HCEC 1CT (cell line): ENCODE measurements at places on chromosomes 13 and 19.

- DNase-seq = no peak
Measured at GRCh38 chr13:26780411-26780810, 19.8 kb upstream of the GPR12 start.

- DNase-seq = no peak
Measured at GRCh38 chr19:29610213-29610573, 4.1 kb downstream of the POP4 start.

DNA sequence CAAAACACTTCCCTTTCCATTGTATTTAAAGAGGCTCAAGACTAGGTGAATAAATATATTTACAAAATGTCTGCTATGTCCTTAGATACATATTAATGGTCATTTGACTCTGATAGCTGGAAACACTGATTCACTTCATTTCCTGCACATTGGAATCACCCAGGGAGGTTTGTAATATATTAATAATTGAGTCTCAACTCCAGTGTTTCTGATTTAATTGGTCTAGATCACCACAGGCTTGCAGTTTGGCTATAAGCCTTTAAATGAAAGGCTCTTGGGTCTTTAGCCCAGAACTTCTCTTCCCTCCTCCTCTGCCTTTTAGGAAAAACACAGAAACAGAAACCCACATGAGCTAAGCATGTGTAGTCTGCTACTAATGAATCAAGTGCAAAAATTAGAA is 378.0 kb downstream of the TBC1D4 start:
- DNase-seq = no peak

DNA sequence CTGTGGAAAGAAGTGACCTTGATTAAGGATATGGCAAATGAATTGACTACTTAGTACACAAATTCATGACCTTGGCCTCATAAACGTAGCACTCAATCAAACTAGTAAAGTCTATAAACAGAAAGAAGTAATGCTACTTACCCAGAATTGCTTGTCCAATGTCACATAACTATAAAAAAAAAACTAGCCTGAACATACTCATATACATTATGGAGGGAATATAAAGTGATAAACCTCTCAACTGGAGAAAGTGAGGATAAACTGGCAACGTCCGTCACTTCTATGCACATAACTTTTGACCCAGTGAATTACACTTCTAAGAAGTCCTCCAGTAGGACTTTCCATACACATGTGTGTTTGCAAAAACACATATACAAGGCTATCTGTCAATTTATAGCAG is 7.7 kb upstream of the SERP2 start:
- no peak for DNase-seq

DNA sequence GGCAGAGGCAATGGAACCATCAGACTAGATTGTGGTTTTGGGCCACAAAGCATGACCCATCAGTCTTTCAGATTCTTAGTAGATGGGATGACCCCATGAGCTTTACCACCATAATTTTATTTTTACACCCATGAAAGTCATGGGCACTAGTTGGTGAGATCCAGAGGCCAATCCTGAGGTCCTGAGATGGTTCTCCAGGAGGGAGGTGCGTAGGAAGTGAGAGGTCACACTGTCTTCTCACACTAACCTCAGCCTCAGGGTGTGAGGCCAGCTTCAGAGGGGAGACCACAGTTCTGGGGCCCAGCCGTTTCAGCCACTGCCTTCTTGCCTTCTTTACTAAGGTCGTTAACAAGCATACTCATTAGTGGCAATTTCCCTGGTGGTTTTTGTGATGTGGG is 106.4 kb downstream of the AKAP11 start:
- no peak for DNase-seq

GRCh38 chr13:32548837-32549236 is 10.2 kb upstream of the N4BP2L2 start:
- DNase-seq = no peak

GRCh38 chr13:108955741-108956140 is 326.3 kb downstream of the MYO16 start:
- no peak for DNase-seq

DNA sequence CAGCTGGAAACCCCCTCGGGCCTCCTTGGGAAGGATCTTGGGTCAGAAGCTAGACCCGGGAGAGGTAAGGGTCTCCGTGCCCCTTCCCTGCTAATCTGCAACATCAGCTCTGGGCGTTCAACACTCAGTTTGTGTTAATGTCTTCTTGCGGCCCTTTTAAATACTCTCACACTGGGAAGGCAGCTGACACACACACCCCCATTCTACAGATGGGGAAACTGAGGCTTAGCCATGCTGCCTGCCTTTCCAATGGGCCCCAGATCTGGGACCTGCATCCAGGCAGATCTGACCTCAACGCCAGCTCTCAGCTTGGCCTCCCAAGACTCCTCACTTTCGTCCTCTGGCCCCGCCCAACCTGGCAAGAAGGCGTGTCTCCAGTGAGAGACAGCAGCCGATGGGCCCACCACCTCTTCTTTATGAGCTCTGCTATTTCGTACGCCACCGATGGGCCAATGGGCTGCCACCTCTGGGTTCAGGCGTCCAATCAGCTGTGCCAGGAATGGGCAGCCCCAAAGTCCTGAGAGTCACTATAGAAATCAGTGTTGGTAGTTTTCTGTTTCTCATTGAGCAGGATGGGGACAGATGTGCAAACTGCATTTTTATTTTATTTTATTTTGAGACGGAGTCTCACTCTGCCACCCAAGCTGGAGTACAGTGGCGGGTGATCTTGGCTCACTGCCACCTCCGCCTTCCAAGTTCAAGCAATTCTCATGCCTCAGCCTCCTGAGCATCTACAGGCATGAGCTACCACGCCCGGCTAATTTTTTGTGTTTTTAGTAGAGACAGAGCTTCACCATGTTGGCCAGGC is 43.8 kb downstream of the DNM2 start:
- DNase-seq = no peak

DNA sequence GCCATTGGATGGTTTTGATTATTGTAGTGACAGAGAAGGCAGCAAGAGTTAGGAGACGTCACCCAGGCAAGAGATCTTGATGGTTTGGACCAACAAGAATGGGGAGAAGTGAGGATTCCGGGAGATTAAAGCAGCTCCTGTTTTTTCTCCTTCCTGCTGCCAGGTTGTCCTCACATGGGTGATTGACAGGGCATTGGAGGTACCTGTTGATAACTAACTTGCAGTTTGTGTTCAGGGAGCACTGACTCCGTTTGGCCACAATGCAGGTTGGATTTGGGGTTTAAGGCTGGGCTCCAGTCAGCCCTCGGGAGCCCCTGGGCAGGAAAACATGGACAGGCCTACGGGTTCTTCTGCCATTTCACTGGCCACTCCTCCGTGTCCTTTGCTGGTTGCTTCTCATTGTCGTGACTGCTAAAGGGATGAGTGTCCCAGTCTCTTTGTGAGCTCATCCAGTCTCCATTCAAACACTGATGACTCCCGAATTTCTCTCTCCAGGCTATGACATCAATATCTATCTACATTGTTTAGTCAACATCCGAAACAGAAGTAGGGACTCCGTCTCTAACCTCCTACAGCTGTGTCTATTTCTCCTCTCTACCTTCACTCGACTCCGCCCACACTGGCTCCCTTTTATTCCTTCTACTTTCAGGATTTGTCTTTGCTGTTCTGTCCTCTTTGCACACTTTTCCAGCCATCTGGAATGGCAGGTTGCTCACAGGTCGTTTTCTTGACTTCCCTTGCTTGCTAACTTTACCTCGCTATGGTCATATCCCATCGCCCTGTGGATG is 1.3 kb upstream of the PTOV1 start:
- no peak for DNase-seq
